ENCODE measurements at places on chromosomes 7 and 10.
A peak's percentile ranks its signal among the peaks of the same experiment; 100 is the strongest.

DNA sequence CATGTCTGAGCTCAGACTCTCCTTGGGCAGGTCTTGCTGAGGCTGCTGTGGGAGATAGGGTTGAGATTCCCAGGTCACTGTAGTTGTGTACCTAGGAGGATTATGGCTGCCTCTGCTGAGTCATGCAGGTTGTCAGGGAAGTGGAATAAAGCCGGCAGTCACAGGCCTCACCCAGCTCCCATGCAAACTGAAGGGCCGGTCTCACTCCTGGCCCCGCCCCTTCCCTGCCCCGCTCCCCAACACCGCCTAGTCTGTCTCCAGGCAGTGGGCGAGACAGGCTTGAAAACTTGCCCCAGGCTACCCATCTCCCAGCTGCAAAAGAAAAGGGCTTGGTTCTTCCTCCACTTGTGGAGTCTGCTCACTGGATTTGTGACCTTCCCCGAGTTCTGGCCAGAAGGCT is 41.6 kb upstream of the SDHAF3 start:
- DNase-seq = no peak

GRCh38 chr10:86330778-86331763 is 35.5 kb downstream of the GRID1 start:
- peak; percentile 5 for DNase-seq

- no peak for DNase-seq
Observed at GRCh38 chr10:4162571-4163286, 377.7 kb upstream of the KLF6 start.

- no peak for DNase-seq
Observed at GRCh38 chr10:7146189-7146588, 264.6 kb downstream of the SFMBT2 start.

GRCh38 chr10:97024168-97025073 is 161.3 kb downstream of the SLIT1 start:
- DNase-seq = peak; percentile 63

GRCh38 chr7:52656098-52656497 is 379.3 kb upstream of the POM121L12 start:
- DNase-seq = no peak

All from ovary (tissue), 10 donors.